ENCODE measurements at places on chromosomes 1 and 21.

- DNase-seq, result peak; percentile 49
Measured at GRCh38 chr1:160415696-160416290, 15.4 kb downstream of the VANGL2 start.

- peak; percentile 91 for DNase-seq
Measured at GRCh38 chr1:14634486-14634885, 36.0 kb downstream of the KAZN start.

GRCh38 chr21:18960306-18960705, 556.7 kb upstream of the TMPRSS15 start:
- DNase-seq, result no peak

DNA sequence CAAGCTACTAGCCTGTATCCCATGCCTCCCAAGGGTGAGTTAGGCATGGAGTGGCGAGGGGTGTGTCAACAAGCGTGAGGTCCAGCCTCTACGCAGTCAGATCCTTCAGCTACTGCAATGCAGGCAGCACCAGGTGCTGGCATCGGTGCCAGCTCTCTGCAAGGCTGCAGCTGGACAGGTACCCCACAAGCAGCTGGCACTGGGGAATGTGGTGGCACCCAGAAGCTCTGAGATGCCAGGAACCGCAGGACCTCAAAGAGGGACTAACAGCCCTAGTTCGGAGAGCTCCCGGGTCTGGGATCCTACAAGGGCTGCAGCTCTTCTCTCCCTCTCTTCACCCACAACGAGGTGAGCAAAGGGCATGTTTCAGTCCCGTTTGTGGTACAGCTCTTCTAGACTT, 974.5 kb downstream of the LTN1 start:
- no peak for DNase-seq

GRCh38 chr1:19445417-19446342, 39.7 kb downstream of the CAPZB start:
- DNase-seq, result peak; percentile 92

DNA sequence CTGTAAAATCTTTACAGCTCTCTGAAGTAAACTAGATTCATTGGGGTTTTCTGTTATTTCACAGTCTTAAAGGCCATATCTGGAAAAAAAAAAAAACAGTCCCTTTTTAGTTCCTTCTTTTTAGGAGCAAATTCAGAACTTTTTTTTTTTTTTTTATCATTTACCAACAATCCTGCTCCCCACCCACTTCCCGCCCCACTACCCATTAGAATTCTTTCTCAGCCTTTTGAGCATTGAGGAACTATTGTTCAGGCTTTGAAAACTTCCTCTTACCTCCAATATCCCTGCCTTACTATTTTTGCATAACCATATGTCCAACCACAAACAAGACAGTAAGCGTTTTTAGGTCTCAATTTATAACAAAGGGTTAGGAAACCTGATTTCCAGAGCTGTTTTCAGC, 330.1 kb downstream of the PLPP3 start:
- DNase-seq, result no peak

DNA sequence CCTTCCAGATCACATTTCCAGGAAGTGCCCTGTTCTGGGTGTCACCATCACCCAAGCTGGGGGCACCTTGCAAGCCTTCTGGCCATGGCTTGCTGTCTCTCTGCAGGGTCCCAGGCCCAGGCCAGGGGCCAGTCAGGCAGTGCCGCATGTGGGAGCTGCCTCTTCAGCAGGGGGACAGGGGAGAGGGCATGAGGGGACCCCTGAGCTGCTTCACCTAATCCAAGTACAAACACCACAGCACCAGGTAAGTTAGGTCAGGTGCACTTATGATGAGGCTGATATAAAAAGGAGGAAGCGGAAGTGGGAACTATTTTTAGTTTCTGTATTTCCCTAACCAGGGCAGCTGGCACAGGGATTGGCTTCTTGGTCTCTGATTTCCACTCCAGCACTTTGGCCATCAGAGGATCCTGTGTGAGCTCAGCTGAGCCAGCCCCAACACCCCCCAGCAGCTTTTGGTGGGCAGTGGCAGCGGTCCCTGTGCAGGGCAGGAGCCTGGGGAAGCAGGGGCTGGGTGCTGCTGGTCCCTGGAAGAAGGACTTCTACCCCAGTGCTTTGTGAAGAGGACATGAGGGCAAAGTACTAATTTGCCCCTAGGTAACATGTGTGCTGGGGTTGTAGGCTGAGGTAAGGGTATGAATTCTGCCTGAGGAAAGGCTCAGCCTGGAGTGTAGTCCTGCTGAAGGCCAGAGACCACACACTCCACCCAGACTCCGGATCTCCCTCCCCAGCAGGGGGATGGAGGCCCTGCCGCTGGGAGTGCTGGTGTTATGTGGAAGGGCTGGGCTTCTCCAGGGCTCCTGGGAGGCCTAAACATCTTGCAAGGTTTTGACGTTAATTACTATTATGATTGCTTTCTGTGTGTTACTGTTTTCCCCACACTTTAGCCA, 3.3 kb upstream of the PCBP3 start:
- DNase-seq, result peak; percentile 67

DNA sequence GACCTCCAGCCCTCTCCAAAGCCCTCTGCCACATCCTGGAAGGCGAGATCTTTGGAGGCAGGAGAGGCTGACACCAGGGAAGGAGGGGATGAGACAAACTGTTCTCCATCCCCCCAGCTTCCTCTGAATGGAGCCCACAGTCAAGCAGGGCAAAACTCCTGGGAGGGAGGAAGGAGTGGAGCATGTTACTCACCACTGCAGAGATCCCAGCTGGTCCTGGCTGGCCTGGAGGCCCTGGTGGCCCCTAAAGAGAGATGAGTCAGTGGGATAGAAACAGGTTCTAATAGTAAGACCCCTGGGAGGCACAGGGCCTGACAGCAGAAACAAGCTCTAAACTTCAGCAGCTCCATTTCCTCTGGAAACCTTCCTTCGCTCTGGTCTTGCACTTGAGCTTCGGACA, 14.0 kb upstream of the PEF1 start:
- peak; percentile 76 for DNase-seq

GRCh38 chr1:73181190-73181540, 898.8 kb upstream of the NEGR1 start:
- no peak for DNase-seq

DNA sequence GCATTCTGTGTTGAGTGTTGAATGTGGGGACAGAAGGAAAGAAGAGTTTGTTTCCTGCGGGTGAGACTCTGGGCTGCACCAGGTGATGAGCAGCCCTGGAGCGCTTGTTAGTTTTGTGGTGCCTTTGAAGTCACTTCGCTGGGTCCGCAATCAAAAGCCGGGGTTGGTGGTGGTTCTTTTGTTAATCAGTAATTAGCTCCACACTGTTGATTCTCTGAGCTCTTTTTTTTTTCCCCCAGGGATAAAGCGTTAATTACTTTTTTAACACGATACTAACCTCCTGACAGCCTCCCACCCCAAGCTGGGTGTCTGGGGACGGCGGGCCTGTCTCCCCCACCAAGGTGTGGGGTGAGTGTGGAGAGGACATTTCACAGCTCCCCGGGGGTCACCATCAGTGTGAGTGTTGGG, 56.6 kb downstream of the AGPAT3 start:
- no peak for DNase-seq

- DNase-seq, result no peak
Measured at GRCh38 chr21:33432496-33432895, 29.3 kb downstream of the IFNGR2 start.

GRCh38 chr1:91796390-91796654, 89.6 kb downstream of the TGFBR3 start:
- no peak for DNase-seq

- DNase-seq, result no peak
Measured at GRCh38 chr1:160197231-160197630, 6.9 kb downstream of the CASQ1 start.

GRCh38 chr1:208145167-208145566, 99.0 kb downstream of the PLXNA2 start:
- DNase-seq, result no peak

DNA sequence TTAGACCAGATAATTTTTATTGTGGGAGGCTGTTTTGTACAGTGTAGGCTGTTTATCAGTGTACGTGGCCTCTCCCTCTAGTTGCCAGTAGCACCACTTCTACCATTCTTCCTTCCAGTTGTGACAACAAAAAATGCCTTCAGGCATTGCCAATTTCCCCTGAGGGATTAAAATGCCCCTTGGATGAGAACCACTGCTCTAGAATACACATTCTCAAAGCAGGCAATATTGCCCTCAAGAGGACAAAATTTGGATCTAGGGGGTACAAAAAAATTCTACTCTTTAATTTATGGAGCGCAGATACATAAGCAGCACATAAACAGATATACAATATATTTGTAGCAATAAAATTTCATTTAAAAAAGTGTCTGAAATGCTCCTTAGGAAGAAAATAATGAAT, 674.6 kb downstream of the PTPRC start:
- DNase-seq, result no peak

GRCh38 chr1:86750076-86750475, 45.7 kb downstream of the SH3GLB1 start:
- no peak for DNase-seq

DNA sequence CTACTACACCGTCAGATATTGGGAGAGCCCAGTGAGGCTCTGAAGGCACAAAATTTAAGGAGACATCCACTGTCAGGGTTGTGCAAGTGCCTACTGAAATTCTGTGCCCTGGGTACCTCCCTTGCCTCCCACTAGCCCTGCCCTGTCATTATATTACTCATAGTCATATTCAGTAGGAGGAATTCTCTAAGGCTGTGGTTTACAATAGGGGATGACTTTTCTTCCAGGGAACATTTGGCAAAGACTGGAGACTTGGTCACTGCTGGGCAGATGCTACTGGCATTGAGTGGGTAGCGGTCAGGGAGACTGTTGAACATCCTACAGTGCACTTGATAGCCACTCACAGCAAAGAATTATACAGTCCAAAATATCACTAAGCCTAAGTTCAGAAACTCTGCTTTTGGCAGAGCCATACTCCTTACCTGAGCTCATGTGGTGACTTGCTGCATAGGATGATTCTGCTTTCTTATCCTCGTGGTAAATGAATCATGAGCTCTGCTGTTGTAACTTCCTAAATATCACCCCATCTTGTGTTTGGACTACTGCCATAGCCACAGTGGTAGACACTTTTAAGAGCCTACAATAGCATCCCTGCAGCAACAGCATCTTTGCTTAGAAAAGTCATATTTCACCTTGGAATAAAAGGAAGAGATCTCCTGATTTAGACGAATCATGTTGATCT, 563.4 kb upstream of the PLXNA2 start:
- no peak for DNase-seq

DNA sequence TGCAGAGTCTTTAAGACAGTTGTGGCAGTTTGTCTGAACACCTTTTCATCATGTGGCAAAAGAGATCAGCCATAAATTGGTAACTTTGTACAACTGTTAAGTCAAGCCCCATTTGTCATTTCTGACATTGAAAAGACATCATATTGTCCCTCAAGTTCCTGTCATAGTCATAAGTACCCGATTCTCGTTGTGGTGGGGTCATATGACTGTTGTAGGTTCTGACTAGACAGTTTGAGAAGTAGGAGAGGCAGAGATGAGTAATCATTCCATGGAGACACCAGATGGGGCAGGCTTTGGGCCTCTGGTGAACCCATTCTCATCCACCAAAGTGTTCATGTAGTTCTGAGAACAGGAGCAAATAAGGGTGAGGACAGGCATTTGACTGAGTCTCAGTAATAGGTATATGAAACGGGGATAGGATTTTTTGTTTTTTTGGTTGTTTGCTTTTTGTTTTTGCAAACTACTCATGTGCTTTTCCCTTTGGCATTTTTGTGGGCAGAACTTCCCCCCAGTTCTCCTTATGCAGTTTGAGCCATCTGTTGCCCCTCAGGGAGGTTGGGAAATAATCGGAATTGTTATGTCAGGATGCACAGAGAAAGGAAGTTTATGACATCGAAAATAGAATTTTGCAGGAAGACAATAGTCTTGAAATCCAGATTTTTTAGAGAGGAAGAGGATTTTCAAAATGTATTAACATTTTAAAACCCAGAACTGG, 86.9 kb upstream of the KCNE2 start:
- DNase-seq, result peak; percentile 15

GRCh38 chr21:45454926-45455673, 50.1 kb downstream of the COL18A1 start:
- DNase-seq, result no peak

DNA sequence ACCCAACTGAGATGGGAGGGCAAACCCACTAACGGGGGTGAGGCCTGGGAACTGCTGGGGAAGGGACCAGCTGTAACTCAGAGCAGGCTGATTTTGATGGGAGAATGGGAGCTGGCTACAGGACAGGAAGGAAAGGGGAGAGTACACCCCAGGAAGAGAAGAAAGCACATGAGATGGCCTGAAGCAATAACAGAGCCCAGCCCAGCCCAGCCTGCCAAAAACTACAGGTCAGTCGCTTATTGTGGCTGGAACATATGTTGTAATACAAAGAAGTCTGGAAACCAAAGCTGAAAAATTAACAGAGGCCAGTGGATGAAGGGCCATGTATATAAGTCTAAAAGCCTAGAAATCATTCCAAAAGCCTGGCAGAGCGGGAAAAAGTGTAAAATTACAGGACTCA, 1.6 kb downstream of the ITLN2 start:
- DNase-seq, result no peak

DNA sequence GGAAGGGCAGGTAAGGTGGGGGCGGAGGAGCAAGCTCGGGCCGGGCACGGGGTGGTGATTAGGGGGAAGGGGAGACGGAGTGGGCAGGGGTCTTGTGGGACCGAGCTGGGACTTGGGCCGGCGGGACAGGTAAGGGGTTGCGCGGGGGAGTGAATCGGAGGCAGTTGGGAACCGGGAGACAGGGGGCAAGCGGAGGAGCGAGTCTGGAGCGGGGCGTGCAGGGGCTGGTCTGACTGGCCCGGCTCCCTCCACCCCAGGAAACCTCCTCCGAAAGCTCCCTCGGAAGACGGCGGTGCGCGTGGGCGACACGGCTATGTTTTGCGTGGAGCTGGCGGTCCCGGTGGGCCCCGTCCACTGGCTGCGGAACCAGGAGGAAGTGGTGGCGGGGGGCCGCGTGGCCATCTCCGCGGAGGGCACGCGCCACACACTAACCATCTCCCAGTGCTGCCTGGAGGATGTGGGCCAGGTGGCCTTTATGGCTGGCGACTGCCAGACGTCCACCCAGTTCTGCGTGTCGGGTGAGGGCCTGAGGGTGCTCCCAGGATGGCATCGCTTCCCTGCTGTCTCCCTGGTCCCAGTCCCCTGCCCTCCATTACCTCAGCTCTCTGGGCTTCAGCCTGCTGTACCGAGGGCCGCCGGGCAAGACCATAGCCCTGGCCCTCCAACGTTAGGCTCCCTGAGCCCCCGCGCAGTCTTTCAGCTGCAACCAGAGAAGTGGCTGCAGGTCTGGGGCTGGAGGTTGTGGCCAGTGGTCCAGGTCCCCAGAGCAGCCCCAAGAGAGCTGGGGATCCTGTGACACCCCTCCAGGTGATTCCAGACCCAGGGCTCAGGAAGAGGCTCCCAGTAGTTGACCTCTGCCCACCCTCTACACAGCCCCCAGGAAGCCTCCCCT, 6.3 kb downstream of the OBSCN start:
- no peak for DNase-seq

GRCh38 chr1:8422510-8423268, 104.8 kb downstream of the SLC45A1 start:
- DNase-seq, result no peak

- peak; percentile 89 for DNase-seq
Measured at GRCh38 chr1:244964112-244964971, 100.0 kb upstream of the HNRNPU start.

DNA sequence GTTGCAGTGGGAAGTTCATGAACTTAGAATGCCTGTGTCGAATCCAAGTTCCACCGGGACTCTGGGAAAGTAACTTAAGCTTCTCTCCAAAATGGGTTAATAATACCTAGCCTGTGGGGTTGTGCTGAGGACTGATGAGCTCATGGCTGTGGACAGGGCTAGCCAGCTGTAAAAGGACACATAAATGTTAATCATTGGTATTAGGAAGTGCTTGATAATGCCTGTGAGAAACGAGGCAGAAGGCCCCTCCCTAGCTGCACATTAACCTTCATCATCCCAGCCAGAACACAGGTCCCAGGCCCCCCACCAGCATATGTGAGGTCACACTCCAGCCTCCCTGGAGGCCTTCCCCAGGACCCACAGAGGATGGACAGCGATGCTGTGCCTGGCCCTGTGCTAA, 789 bp upstream of the GJB4 start:
- no peak for DNase-seq

Measured in islet precursor cell (in vitro differentiated cells).